ENCODE measurements at places on chromosomes 4 and X.
A peak's percentile ranks its signal among the peaks of the same experiment; 100 is the strongest.

GRCh38 chrX:132200976-132201375 lies 18.3 kb downstream of the RAP2C start:
- DNase-seq: no peak

DNA sequence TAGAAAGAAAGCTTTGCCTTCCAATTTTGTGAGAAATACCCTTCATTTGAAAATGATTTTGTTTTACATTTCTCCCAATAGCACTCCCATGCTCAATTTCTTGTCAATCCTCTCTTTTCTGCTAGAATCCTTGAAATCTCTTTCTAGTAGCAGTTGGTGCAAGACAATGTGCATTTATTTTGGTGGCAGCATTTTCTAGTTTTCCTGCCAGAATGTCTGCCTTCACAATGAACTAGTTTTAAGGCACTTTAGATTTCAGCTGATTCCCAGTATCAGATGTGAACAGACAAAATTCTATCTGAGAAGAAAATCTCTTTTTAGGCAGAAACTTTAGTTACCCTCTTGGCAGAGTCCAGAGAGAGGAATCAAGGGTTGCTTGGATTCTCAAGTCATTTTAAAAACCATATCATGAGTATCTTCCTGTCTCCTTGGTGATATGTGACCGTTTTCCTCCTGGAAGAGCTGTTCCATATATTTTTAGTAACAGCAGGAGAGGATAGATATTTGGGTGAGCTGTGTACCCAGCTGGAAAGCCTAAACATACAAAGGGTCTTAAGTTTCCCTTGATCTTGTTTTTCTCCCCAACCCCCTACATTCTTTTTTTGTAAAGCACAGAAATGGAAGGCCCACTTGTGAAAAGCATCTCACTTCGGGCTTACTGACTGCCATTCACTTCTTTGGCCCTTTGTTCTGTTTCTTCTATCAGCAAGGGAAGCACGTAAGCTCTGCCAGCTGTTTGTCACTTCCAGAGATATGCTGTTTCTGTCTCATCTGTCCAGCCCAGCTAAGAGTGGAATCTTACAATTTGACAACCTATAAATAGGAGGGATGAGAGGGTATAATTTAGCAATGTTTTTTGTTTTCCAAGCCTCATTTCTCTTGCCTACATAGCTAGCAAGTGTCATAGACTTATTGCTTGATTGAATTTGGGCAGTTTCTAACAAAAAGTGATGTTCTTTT lies 38.7 kb downstream of the TSPAN7 start:
- no peak for DNase-seq

DNA sequence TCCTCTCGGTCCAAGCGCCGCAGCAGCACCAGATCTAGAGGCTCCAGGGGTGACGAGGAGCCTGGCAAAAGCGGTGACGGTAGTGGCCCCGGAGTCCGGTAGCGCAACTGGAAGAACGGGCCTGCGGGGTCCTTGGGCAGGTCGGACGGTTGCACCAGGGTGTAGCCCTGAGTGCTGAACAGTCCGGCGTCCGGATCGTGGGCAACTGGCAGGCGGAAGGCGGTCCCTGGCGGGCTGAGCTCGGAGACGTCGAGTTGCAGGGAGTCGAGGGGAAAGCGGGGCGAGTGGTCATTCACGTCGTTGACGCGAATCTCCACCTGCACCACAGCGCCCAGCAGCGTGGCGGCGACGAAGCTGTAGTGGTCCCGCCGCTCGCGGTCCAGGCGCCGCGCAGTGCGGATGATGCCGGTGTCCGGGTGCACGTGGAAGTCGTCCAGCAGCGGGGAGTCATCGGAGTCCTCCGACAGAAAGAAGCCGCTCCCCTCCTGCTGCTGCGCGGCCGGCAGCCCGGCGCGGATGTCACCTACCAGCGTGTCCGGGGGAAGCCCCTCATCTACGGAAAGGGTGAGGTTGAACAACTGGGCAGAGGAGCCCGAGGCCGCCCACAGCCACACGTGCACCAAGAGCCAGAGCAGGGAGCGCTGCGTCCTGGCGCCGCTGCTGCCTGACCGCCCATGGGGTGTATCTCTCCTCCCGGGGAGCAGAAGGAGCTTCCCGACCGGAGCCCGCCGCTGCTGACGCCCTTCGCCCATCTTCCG lies 837 bp downstream of the DCHS2 start:
- no peak for DNase-seq

- DNase-seq: no peak
Measured at GRCh38 chr4:17567271-17567670, 9.7 kb upstream of the LAP3 start.

GRCh38 chr4:81495345-81495744 lies 23.6 kb upstream of the RASGEF1B start:
- DNase-seq: no peak

DNA sequence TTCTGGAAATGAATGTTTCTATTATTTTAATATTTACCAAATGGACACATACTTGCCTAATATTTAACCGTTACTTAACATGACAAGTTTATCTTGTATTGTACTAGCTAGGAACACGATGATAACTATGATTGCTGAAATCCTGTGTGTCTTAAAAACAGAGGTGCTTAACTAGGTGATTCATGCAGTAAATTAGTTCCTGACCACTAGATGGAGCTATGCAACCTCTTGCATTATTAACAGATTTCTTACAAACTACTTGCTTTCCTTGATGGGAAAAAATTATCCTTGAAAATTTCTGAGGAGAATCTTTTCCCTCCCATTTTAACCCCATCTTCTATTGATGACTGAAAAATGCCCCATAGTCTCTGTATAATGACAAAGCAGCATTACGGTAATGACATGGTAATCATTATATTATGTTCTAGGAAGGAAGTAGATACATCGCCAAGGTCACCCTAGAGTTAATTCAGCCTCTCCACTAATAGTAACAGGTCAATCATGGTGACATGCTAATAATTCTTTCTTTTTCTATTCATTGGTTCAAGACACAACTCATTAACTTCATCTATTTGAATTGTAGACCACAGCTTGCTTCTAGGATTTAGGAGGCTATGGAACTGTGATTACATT lies 844.2 kb downstream of the RAPGEF2 start:
- peak; percentile 31 for DNase-seq

GRCh38 chr4:20318001-20318908 lies 66.5 kb downstream of the SLIT2 start:
- no peak for DNase-seq

DNA sequence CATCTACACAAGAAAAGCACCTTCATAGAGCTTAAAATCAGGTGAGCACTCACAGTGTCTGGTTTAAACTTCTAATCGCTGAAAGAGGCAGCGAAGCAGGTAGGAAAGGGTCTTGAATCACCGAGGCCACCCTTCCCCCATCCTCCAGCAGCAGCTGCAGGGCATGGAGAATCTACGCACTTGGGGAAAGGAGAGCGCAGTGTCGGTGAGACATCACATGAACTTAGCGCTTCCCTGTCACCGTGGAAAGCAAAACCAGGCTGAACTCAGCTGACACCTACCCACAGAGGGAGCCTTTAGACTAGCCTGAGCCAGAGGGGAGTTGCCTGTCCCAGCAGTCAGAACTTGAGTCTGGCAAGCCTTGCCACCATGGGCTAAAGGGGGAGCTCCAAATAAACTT lies 197.2 kb upstream of the ZFP42 start:
- no peak for DNase-seq

GRCh38 chrX:21756785-21757529 lies 959 bp downstream of the SMPX start:
- no peak for DNase-seq

DNA sequence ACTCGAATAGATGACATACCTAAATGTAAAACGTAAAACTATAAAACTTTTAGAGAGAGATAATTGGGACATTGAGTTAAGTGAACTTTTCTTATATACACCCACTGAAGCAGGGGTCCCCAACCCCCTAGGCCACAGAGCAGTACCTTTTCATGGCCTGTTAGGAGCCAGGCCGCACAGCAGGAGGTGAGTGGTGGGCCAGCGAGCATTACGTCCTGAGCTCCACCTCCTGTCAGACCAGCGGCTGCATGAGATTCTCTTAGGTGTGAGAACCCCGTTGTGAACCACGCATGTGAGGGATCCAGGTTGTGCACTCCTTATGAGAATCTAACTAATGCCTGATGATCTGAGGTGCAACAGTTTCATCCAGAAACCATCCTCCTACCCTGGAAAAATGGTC lies 114.8 kb downstream of the HMX1 start:
- DNase-seq: no peak

GRCh38 chrX:24782011-24782410 lies 88.3 kb downstream of the POLA1 start:
- no peak for DNase-seq

GRCh38 chr4:102759831-102760644 lies 730 bp downstream of the MANBA start:
- no peak for DNase-seq

GRCh38 chrX:65588795-65589194 lies 54.2 kb upstream of the LAS1L start:
- DNase-seq: no peak

- no peak for DNase-seq
Measured at GRCh38 chr4:27986476-27986875, 1125.8 kb downstream of the STIM2 start.

DNA sequence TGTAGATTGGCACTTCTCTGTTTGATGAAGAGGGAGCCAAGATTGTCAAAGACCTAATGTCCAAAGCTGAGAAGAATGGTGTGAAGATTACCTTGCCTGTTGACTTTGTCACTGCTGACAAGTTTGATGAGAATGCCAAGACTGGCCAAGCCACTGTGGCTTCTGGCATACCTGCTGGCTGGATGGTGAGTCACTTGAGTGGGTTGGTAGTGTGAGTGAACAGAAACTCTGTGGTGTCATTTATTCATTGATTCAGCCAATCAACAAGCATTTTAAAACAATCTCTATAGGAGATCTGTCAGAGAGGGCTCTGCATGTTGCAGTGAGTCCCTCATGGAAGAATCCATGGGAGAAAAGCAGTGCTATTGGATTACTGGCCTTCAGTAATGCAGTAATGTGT lies 16.3 kb downstream of the TAF9B start:
- no peak for DNase-seq

DNA sequence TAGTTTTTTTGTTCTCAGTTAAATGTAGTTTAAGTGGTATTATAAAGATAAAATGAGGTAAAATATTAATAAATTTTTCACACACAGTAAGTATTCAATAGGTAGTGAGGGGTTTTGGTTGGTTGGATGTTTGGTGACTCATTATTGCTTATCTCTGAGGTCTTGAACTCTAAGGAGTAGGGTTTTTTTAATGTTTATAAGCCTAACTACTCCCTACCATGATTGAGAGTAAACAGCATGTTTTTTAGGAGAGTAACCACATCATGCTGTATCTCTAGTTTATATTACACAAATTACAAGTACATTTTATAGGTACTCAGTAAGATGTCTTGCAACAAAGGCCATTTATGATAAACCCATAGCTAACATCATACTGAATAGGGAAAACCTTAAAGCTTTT lies 181.6 kb downstream of the MAPK10 start:
- no peak for DNase-seq

DNA sequence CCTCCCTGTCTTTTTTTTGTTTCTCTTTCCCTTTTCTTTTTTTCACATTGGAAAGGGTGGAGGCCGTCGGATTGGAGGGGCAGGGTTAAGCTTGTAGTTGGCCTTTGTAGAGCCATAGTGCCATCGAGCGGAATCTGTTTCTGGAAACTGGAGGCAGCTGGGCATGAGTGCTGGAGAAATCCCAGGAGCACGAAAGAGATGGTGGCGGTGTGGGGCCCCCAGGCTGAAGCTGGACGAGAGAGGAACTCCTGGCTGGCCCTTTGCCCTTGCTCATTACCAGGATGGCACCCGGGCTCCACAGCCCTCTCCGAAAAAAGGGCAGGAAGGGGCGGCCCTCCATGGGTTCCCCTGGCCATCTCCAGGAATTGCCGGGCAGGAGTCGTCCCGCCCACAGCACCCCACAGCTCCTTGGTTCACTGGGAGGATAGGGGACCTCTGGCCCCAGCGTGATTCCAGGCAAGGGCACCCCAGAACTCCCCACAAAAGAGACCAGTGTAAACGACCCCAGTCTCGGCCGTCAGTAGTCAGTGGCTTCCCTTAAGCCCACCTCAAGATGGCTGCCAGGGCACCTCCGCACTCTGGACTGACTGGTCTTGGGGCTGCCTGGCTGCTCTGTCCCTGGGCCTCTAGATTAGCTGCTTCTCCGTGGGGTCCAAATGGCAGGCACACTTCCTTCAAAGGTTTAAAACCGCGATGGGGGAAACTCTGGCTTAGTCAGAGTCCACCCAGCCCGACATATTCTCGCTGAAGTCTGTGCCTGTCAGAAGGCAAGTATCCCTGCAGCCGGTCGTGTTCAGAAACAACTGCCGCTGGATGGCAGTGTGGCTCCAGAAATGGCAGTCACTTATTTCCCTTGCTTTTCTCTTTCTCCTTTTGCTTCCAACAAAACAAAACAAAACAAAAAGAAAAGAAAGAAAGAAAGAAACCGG lies 74.1 kb downstream of the NBDY start:
- DNase-seq: no peak

DNA sequence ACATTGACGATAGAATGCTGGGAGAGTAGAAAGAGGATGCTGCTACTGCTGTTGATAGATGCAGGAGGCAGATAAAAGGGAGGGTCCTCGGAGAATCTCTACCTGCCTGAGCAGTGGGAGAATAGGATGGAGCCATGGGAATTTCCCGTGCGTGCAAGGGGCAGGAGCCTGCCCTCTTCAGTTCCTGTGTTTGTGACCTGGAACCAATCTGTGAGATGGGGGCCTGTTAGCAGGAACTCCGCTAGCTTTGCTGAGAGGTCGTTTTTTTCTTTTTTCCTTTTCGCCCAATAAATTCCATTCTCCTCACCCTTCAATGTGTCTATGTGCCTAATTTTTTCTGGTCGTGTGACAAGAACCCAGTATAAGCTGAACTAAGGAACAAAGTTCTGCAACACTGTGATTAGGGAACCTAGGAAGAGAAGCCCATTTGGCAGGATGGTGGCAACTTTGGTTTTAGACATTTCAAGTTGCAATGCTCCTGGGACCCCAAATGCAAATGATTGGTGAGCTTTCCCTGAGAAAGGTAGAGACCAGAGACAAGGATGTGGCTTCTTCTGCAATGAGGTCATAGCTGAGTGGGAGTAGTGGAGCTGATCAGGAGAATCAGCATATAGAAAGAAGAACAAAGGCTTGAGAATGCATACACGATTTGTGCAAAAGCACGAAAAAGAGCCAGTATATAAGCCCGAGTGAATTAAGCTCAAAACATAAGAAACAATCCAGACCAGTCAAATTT lies 23.9 kb downstream of the SLC39A8 start:
- DNase-seq: no peak

GRCh38 chrX:137549073-137549472 lies 16.9 kb upstream of the ZIC3 start:
- no peak for DNase-seq

DNA sequence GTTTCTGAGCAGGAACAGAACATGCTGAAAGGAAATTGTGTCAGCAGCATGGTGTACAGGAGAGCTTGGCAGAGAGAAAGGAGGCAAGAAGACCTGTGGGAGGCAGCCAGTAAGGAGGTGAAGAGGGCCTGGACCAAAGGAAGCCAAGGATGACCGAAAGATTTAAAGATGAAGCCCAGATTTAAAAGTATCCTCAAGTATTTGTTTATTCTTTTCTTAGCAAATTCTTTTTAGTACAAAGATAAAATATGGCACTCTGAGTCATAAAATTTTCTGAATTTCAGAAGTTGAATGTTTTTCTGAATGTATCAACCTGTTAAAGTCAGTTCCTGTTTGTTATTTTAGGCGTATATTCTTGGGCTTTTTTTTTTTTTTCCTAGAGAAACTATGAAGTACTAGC lies 3.5 kb downstream of the PKD2 start:
- DNase-seq: no peak

GRCh38 chr4:2072971-2073807 lies 14.1 kb downstream of the NAT8L start:
- no peak for DNase-seq

- no peak for DNase-seq
Measured at GRCh38 chr4:7335344-7336066, 99.2 kb downstream of the PSAPL1 start.

- no peak for DNase-seq
Measured at GRCh38 chr4:180031330-180031729, 2211.9 kb upstream of the TENM3 start.
